ENCODE measurements at places on chromosomes 12 and 14.

GRCh38 chr12:48067250-48067938, 38.5 kb downstream of the SENP1 start:
- no peak for DNase-seq

- DNase-seq = no peak
Measured at GRCh38 chr12:3319723-3320492, 171.1 kb upstream of the PRMT8 start.

- DNase-seq = no peak
Measured at GRCh38 chr12:25089738-25090137, 105.2 kb downstream of the DNAI7 start.

DNA sequence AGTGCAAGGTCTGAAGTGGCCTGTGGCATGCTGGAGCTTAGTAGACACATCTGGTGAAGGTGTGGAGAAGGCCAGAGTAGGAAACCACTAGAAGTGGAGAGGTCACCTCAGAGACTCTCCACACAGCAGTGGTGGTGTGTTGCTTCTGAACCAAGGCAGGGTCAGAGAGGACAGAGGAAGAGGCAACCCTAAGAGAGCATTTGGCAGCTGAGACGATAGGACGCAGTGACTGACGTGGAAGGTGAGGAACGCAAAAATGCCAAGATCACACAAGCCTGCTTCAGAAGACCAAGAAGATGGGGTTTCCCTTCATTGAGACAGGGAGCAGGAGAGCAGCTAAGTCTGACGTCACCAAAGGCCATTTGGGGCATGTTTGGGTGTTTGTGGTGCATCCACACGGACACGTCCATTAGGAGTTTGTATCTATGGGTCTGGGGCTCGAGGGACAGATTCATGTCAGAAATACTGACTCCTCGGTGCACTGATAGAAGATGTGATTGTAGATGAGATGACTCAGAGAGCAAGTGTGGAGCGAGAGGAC, 338.1 kb downstream of the CACNA1C start:
- no peak for DNase-seq

DNA sequence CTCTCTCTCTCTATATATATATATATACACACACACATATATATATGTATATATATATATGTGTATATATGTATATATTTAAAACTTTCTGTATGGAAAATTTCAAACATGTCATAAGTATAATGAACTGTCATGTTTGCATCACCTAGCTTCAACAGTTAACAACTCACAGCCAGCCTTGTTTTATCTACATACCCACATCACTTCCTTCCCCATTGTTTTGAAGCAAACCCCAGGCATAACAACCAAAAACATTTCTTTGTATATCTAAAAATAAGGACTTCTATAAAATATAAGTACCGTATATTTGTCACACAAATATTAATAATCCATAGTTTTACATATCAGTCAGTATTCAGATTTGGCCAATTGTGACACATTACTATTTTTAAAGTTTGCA, 57.4 kb downstream of the PAPOLA start:
- no peak for DNase-seq

- DNase-seq = no peak
Measured at GRCh38 chr12:121822393-121823100, 18.7 kb downstream of the SETD1B start.

- DNase-seq = no peak
Measured at GRCh38 chr12:130574402-130574801, 141.7 kb downstream of the RIMBP2 start.

GRCh38 chr14:104707608-104708595, 16.1 kb upstream of the ADSS1 start:
- no peak for DNase-seq

DNA sequence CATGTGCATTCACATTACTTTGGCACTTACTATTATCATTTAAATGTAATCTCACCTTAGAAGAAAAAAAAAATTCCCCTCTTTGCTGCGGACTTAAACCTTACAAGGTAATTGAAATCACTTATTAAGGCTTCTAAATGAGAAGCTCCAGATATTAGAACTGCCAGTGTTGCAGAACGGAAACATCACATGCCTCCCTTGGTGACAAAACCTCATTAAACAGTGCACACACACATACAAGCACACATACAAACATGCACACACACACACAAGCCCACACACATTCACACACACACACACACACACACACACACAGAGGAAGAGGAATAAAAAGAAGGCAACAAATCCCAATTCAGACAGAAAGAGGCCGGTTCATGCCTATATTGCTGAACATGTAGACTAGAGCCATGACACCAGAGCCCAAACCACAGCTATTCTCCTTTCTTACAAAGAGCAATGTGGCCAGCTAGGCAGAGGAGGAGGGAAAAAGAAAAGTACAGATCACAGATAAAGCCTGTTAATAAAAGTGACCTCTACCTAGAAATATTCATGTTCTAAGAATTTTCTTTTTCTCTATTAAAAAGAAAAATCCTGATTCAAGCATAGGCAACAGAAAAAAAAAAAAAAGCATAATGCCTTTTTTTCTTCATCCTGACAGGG, 405.2 kb upstream of the FLRT2 start:
- no peak for DNase-seq

DNA sequence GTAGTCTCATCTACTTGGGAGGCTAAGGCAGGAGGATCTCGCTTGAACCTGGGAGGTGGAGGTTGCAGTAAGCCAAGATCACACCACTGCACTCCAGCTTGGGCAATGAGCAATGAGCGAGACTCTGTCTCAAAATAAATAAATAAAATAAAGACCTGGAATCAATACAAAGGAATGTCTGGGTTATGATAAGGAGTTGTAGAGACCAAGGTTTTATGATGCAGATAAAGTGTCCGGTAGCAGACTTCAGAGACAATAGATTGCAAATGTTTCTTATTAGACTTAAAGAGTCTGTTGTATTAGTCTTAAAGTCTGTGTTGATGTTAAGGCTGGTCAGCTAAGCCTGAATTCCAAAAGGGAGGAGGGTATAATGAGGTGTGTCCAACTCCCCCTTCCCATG, 35.2 kb upstream of the RNASE1 start:
- DNase-seq = no peak

DNA sequence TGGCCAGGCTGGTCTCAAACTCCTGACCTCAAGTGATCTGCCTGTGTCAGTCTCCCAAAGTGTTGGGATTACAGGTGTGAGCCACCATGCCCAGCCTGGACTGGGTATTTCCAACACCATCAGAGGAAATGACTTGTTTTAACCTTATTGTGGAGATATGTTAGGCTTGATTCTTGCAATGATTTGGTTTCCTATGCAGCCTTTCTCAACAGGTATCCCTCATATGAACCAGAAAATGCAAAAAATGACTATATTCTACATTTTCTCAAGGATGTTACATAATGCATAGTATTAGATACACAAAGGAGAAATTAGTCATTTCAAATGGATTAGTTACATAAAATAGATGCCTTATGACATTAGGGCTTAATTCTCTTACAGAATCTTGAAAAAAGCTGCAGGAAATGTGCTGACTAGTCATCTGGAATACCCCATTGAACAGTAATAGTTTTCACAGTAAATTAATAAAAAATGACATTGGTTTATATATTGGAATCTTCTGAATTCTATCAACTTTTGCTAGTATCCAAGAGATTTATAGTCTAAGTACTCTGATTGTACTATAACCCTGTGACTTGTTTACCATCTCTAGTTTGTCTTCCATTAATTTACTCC, 132.6 kb downstream of the INSM2 start:
- DNase-seq = no peak

DNA sequence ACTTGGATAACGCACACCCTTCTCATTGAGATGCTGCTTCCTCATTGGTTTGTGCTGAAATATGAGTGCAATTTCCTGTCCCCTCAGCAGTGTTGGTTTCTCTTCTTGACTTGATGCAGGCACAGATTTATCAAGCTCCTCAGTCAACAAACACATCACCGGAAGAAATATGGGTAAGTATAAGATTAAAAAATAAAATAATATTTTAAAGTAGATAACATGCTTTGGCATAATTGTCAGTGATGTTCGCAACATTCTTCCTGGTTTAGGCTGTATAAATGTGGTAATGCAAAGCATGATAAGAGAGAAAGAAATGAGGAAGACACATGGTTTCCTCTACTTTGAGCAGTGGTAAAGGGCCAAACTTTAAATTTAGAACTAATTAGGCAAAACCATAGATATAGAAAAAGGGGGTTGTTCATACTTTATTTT, at the start of gene GPR65:
Gene GPR65 (plus strand): TSS at position 86 of the 432 bp plus-strand sequence. CDS start 5,713 bp downstream, outside the sequence.
- DNase-seq = no peak

GRCh38 chr12:99282624-99283023, 364.9 kb upstream of the GARIN6 start:
- no peak for DNase-seq
